Regular cardiac myocyte (primary cell): ENCODE measurements at places on chromosomes 12 and 14. TPM values are rescaled to one million over a fixed set of nuclear protein-coding genes. Genes with fewer than 3 reads are reported as not detected.

Gene TSPAN11
- total RNA-seq: under 0.01 and 0.28 TPM in 2 replicates

Gene LRIG3
- 14.6 and 18.3 TPM in 2 replicates for total RNA-seq

Gene RAB35
- 18.9 and 31.1 TPM in 2 replicates for total RNA-seq

Gene GZMH
- not detected in 2 replicates for total RNA-seq

Gene GSG1
- 0.19 and 0.85 TPM in 2 replicates for total RNA-seq

Gene RTL1
- total RNA-seq: not detected in 2 replicates

Gene TNFAIP2
- 43.5 and 72.4 TPM in 2 replicates for total RNA-seq

Gene PTHLH
- total RNA-seq: 4.2 and 10.2 TPM in 2 replicates

Gene FBLN5
- 3.8 and 17.8 TPM in 2 replicates for total RNA-seq
